ENCODE measurements at places on chromosomes 12 and 14.

DNA sequence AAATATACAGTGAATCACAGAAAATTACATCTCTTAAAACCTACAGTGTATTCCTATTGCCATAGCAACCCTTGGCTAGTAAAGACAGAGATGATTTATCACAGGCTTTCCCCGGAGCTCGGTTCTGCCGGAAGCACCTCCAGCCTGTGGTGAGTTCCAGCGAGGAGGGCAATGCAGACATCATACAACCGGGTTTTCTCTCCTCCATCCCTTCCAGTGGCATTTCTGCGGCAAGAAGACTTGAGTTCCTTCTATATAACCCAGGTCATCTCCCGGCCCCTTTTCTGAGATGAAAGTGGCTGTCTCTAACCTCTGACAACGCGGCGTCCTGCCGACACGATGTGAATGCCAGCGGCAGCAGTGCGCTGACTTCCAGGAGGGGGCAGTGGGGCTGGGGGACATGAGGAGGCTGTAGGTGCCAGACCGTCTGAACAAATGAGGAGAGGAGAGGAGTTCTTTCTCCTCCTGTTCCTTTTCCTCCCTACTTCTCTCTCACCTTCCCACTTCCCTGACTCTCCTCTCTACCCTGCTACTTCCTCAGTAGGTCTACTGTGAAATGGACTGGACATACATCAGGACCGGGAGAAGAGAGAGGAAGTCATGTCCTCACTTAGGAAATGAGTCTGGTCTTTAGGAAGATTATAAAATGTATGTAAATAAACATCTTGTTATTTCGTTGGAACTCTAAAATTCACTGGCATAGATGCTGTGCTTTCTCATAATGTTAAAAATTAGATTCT lies 68.6 kb upstream of the MAX start:
- DNase-seq = no peak

DNA sequence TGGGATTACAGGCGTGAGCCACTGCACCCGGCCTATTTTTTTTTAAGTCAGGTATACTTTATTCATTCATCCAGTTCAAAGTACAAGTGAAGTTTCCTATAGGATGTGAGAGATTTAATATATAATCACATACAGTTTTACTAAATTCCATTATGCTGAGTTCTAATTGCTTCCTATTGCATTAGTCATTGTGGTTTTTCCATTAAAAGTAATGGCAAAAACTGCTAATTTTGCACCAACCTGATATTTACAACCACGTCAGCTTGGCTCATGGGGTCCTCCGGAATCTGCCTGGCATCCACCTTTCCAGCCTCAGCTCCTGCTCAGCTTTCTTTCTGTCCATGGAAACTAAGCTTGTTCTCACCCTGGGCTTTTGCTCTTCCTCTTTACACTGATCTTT lies 67.0 kb upstream of the CSRP2 start:
- no peak for DNase-seq

GRCh38 chr12:15007551-15007950 lies 34.7 kb downstream of the PDE6H start:
- DNase-seq = no peak

DNA sequence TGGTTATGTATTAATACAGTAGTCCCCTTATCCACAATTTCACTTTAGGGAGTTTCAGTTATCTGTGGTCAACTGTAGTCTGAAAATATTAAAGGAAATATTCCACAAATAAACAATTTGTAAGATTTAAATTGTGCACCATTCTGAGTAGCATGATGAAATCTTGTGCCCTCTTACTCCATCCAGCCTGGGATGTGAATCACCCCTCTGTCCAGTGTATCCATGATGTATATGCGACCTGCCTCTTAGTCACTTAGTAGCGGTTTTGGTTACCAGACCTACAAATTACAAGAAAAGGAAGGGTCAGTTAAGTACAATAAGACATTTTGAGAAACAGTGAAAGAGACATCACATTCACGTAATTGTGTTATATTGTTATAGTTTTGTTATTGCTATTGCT lies 39.9 kb upstream of the MDGA2 start:
- no peak for DNase-seq

DNA sequence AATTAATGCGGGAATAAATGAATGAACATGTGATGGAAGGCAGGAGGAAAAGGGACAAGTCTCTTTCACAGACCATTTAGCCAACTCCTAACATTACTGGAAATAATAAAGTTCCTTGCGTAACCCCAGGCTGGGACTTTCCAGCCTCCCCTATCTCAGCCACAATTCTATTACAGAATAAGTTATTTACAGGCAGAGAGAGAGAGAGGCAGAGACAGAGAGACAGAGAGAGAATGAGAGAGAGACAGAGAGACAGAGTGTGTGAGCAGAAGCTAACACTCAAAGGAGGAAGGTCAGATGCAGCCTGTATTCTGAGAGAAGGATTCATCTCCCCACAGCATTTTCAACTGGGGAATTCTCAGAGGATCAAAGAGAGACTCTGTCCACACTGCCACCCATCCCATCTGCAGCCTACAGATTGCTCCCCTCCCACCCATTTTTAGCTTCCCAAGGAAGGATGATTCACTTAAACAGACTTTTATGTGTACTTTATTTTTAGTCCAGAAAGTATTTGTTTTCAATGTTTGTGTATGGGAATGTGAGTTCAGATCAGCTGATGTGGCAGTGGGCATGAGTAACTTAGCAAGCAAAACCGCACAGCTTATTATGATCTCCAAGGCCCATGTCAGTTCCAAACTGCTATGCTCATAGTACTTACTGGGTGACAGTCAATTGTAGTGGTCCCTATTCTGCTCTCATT lies 165.7 kb downstream of the CAND1 start:
- no peak for DNase-seq

DNA sequence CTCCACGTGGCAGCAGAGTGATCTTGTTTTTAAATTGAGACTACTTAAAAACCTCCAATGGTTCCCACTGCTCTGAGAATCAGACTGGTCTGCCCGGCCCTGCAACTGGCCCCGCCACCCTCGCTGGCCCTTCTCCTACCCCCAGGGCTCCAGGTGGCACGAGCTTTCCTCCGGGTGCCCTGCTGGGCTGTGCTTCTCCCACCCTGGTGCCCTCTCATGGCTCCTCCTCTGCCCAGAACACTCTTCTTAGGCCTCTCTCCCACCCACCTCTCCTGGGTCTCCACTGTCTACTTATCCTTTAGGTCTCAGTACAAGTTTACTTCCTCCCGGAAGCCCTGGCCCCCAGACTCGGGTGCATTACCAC lies 26.5 kb downstream of the CCDC92 start:
- DNase-seq = no peak

DNA sequence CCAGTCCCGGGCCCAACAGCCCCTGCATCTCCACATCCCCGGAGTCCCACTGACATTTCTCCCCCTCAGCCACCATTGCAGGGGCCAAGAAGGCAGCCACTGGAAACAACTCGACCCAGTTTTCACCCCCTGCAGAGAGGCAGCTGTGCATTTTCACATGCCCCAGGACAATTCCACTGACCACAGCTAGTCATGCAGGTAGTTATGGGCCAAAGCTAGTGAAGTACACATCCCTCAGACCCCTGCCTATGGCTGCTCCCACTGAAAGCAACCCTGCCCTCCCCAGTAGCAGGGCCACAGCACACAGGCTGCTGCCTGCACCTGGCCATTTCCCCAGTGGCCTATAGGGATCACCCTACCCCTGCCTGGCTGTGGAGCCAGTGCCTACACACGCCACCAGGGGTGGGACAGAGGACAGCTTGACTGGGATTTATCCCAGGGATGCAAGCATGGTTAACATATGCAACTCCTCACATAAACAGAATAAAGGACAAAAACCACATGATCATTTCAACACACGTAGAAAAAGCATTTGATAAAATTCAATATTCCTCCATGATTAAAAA lies 154.0 kb downstream of the NDUFA12 start:
- DNase-seq = no peak

DNA sequence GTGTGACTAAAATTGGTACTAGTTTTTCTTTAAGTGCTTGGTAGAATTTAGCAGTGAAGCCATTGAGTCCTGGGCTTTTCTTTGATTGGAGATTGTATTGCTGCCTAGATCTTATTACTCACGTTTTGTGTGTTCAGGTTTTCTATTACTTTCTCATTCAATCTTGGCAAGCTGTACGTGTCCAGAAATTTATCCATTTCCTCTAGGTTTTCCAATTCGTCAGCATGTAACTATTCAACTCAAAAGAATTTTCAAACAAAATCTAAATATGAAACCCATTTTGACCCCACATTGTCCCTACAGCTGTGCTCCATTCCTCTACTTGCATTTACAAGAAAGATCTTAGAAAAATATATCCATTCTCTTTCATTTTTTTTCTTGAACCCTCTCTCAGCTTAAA lies 1613.4 kb upstream of the SEL1L start:
- no peak for DNase-seq

GRCh38 chr12:14868916-14869506 lies 16.6 kb downstream of the MGP start:
- DNase-seq = no peak

DNA sequence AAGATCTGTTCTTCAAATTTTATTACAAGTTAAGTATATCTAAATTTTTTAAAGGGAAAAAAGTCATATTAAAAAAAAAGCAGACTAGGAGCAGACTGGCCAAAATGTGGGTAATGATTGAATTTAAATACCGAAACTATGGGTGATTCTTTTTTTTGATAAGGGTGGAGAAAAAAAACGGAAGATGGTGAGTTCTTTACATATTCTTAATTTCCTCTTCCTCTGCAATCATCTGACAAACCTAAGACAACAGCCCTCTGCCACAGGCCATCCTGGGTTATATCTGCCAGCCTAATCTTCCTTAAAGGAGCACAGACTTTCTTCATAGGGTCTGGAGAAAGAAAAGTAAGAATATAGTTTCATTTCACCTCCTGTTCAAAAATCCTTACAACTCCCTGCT lies 108.0 kb downstream of the PPP2R5E start:
- no peak for DNase-seq

DNA sequence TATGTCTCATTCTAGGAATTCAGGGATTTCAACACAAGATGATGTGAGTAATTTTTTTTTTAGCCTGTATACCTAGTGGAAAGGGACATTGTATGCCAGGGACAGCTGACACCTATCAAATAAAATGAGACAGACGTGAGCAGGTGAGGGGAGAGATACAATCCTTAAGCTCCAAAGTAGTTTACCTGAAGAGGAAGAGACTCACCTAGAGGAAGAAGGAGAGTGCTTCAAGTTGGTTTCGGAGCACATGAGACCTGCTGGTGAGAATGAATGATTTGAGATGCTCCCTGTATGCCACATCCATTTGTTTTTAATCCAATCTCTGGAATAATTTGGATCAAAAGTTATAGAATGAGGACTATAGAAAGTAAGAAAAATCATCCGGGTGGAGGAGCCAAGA lies 915.4 kb upstream of the FBXO33 start:
- DNase-seq = no peak

GRCh38 chr14:50303744-50304471 lies 8.1 kb downstream of the L2HGDH start:
- peak; percentile 60 for DNase-seq

DNA sequence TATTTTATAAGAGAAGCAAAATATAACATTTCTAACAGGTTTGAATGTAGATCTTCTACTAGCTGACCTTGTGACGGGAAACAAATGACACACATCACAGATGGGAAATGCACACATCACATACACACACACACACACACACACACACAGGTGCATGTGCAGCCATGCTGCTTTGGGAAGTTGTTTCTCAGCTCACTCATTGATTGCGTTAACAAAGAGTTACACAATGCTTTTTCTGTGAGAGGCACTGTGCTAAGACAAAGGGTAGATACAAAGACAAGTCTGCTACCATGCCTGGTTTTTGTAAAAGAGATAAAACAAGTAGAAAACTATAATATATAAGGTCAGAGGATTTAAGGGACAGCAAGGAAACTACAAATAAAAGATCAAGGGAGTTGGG lies 1.3 kb upstream of the NR1H4 start:
- no peak for DNase-seq

- DNase-seq = no peak
Measured at GRCh38 chr14:94867946-94868771, 98.2 kb upstream of the GSC start.

- no peak for DNase-seq
Measured at GRCh38 chr14:80358112-80358511, 146.8 kb upstream of the DIO2 start.

- no peak for DNase-seq
Measured at GRCh38 chr14:70782361-70782760, 27.0 kb downstream of the MAP3K9 start.

- DNase-seq = no peak
Measured at GRCh38 chr14:97276573-97276972, 479.4 kb downstream of the VRK1 start.

GRCh38 chr12:48988030-48988649 lies 10.0 kb downstream of the WNT1 start:
- no peak for DNase-seq

DNA sequence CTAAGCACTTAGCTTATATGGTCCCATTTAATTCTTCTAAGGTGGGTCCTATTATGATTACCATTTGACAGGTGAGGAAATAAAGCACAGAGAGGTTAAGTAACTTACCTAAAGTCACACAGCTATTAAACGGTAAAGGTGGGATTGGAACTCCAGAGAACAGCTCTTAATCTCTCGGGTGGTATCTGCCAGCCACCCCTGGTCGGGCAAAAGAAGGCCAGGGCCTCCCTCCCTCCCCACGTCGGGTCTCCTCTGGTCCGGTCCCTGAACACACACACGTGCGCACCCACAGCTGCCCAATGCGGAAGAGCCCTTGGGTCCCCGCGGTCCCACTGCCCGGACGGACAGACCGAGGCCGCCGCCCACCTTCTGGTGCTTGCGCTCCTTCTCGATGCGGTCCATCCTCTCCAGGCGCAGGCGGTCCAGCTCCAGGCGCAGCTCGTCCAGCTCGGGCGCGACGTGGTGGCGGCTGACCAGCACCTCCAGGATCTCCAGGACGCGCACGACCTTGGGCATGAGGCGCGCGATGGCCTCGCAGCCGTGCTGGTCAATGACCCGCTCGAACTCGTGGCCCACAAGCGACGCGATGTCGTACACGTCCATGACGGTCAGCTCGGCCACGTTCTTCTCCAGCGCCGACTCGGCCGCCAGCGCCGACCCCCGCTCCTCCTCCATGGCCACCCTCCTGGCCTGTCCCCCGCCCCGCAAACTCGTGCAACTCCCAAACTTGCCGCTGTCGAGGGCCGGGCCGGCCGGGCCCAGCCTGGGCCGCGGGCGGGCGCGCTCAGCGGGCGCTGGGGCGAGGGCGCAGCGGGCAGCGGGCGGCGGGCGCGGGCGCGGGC lies 490 bp downstream of the RILPL1 start:
- peak; percentile 52 for DNase-seq

GRCh38 chr14:71621980-71622605 lies 310.1 kb upstream of the RGS6 start:
- no peak for DNase-seq

DNA sequence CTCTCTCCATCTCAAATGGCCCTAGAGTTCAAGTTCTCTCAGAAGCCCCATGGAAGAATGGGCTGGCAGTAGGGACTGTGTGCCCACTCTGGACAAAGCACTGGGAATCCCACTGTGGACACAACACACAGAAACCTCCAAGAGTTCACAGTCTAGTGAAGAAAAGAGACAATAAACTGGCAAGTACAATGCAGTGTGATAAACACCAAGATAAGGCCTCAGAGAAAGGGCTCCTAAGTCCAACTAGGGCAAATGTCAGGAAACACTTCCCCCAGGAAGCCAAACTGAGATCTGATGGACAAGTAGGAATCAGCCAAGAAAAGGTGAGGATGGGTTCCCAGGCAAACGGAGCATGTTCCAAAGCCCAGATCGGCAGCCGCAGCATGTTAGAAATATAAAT lies 5.4 kb downstream of the VSIG10 start:
- DNase-seq = no peak

All from ureter (tissue), 1 donor.